ENCODE measurements at places on chromosomes 6 and 20. TPM values are rescaled to one million over a fixed set of nuclear protein-coding genes. Genes with fewer than 3 reads are reported as not detected.

GRCh38 chr6:33808641-33809180, 4.9 kb upstream of the MLN start:
- no peak overlapping the region for H3K4me3 ChIP-seq
- H3K36me3 ChIP-seq: no peaks in the 10 kb centered on the region
- H3K27ac ChIP-seq: no peak overlapping the region
- H3K4me1 ChIP-seq: no peaks in the 10 kb centered on the region
- DNase-seq: no peak

GNRH2 gene
- 0.14 TPM for total RNA-seq

HAO1 gene
- total RNA-seq: 0.05 TPM

CST4 gene
- total RNA-seq: 0.80 TPM

- no peak overlapping the region for H3K27ac ChIP-seq
- H3K27me3 ChIP-seq: no peaks in the 10 kb centered on the region
- DNase-seq: no peak
- H3K36me3 ChIP-seq: no peaks in the 10 kb centered on the region
- H3K4me1 ChIP-seq: peaks cover 11% of the 10 kb centered on the region
These were observed 141.0 kb downstream of the OR2B2 start for GRCh38 chr6:27771235-27771634.

DNA sequence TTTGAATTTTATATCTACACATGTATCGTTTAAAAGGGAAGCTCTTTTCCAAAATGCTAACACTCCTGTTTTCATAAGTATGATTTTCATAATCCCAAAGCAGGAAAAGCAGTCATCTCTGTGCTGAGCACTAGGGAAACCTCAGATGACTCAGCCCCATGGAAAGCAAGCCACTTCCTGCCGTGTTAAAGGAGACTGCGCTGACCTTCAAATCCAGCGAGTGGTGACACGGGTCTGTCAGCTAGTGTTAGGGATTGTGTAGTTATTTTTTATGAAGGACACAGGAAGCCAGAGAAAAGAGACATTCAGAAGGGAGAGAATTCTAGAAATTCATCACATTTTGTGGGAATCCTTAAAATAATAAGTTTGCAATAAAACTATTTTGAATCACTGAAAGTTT, 57.0 kb upstream of the CD93 start:
- no peak overlapping the region for H3K4me3 ChIP-seq
- DNase-seq: no peak
- H3K36me3 ChIP-seq: no peaks in the 10 kb centered on the region
- no peaks in the 10 kb centered on the region for H3K4me1 ChIP-seq
- no peak overlapping the region for H3K27ac ChIP-seq

DNA sequence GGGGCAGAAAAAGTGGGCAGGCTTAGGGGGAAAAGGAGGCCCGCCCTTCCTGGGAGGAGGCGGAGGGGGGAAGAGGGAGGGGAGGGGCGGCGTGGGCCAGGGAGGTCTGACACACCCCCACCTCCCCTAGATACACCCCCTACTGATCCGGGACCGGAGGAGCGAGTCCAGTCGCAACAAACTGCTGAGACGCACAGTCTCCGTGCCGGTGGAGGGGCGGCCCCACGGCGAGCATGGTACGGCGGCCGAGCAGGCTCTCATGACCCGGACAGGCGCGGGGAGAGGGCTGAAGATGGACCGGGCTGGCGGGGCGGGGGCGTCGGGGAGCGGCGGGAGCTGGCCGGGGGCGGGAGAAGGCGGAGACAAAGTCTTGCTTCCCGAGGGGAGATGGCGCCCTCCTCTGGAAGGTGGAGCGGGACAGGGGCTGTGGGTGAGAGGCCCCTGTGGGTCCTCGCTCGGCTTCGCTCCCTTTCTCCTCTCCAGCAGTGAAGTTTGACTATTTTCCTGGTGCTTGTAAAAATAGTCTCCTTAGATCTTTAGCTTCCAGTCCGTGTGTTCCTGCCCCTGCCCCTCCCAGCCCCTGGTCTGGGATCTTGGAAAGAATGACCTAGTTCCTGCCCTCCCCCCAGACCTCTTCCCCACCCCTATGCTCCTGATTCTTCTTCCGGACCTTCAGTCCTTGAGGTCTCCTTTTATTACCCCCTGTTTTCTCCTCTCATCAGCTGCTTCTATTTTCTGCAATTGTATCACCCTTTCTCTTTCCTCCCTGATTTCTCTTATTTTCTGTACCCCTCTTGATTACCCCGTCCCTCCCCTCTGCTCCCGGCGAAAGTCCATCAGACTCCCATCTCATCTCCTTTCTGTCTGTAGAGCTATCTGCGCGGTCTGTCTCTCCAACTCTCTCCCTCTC, 6.1 kb downstream of the SYNGAP1 start:
- peak overlapping the region; percentile 84 for H3K4me3 ChIP-seq
- no peaks in the 10 kb centered on the region for H3K36me3 ChIP-seq
- peaks cover 40% of the 10 kb centered on the region for H3K4me1 ChIP-seq
- peak overlapping the region; percentile 93 for H3K27ac ChIP-seq
- DNase-seq: peak; percentile 81

DACT2 gene
- total RNA-seq: 4.2 TPM
